RCC 7860 (cell line): ENCODE measurements at places on chromosomes 2 and 18.

- DNase-seq: no peak
Observed at GRCh38 chr18:62979900-62980299, 264.6 kb downstream of the PHLPP1 start.

- DNase-seq: no peak
Observed at GRCh38 chr2:225466891-225467604, 67.5 kb downstream of the NYAP2 start.

DNA sequence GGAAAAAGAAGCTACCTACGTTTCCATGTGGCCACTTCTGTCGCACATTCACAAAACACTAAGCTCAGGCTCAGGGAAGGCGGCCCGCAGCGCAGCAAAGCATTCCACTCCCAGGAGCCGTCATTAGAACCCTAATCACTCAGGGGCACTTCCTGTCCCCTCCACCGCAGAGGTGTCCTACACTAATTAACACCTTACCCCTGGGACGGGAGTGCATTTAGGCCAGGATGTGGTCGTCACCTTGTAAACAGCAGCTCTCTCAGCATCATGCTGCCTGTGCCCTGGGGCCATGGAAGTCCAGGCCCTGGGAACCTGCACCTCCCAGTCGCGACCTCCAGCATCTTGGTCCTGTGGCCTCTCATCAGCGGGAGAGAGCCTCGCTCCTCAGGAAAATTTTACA lies 359.8 kb upstream of the SALL3 start:
- DNase-seq: no peak

- no peak for DNase-seq
Observed at GRCh38 chr2:134377730-134378129, 123.9 kb downstream of the MGAT5 start.

GRCh38 chr2:183105402-183106134 lies 18.7 kb upstream of the NUP35 start:
- no peak for DNase-seq

GRCh38 chr2:205954707-205955106 lies 131.3 kb downstream of the INO80D start:
- no peak for DNase-seq

DNA sequence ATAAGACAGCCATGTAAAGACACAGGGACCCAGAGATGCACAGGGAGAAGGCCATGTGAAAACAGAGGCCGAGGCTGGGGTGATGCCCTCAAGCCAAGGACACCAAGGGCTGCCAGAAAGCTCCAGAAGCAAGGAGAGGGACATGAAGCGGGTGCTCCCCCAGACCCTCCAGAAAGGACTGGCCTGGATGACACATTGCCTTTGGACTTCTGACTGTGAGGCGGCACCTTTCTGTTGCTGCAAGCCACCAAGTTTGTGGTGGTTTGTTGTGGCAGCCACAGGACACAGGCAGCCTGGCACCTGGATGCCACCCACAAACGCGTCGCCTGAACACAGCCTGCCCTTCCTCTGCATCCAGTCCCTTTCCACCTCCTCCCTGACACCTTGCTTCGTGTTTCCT lies 67.1 kb downstream of the RHOB start:
- DNase-seq: no peak

GRCh38 chr2:240596491-240596931 lies 10.0 kb downstream of the CAPN10 start:
- no peak for DNase-seq

DNA sequence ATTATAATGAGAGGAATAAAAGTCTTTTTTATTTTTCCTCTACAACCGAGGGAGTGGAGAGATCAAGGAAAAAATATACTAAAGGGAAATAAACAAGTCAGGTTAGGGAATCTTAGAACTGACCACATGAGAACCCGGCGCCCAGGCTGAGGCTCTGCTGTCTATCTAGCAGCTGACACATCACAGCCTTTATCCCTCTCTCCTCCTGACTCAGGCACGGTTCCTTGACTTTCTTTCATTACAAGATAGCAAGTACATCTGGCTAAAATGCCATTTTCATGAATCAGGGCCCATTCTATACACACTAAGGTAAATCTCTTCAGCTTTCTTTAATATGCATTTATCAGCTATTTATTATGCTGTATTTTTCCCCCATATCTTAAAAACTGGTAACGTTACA lies 296.0 kb downstream of the TMX3 start:
- DNase-seq: no peak

- DNase-seq: no peak
Observed at GRCh38 chr2:133723133-133723532, 154.9 kb upstream of the NCKAP5 start.

DNA sequence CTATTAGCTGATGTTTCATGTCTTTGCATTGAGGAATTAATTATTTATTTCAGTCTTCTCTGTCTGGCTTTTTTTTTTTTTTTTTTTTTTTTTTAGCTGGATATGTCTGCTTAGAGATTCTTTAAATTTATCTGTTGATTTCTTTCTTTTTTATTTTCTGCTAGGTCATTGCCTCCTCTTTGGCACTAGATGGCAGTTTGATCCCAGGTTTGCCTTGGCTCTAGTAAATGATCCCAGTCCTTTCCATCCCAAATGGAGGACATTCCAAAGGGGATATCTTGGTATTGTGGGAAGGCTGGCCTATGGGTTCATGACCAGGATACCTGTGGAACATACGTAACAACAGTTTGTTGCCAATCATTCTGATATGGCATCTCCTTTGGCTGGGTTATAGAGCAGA lies 339.5 kb upstream of the GCFC2 start:
- DNase-seq: no peak

- DNase-seq: no peak
Observed at GRCh38 chr2:193989645-193990044, 1667.4 kb upstream of the SLC39A10 start.
